ENCODE measurements at places on chromosomes 3 and 15.
A peak's percentile ranks its signal among the peaks of the same experiment; 100 is the strongest.

DNA sequence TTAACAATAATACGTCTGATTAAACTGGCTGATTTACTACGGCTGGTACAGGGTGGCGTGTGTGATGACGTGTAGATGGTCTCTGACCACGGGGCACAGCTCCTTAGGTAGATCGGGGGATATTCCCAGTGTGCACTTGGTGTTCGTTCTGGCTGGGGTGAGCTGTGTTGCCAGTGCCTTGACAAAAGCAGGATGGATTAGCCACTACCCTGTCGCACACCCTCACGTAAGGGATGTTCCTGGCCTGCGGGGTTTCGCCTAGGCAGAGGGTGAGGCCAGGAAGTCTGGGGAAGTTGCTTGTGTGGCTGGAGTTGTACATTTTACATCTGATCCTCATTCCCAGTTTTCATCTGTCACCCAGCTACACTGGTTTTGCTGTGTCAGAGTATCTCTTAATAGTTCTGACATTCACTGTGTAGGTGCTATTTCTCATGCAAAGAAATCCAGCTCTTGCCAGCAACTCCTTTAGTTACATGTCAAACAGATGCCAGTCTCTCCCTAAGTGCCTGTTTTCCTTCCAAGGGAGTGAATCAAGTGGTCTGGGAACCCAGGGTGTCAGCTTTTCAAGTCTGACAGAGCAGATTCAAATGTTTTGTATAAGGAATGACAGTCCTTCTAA is 66.1 kb upstream of the CCR4 start:
- no peak for DNase-seq

DNA sequence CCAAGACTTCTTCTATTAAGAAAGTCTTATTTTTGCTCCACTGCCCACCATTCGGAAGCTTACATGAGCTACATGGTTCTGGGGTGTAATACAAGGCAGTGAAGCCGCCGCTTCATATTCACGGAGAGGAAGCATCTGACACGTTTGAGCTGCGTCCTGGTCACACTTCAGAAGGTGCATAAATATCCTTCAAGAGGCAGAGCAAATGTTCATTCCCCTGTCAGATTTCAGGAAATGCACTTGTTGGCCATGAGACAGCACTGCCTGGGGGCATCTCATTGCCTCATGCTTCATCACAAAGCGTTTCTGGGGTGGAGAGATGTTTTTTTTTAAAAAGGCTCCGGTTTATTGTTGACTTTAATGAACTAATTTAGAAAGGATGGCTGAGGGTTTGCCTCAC is 119.9 kb downstream of the CADPS start:
- no peak for DNase-seq

- DNase-seq = no peak
Observed at GRCh38 chr3:17044855-17045254, 160.1 kb downstream of the PLCL2 start.

DNA sequence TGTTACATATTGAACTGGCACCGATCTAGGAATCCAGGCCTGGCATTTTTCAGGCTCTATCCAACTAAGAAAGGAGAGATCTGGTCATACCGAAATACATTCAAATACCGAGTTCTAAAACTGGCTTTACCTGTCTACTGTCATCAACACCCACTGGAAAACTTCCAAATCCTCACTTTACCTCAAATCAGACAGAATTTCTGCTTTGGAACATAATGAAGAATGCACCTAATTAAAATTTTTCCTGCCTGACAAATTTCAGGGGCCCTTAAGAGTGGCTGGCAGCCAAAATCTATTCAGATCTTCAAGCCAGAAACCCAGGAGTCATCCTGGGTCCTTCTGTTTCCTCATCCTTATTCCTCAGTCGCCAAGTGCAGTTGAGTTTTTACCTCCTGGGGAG is 198.6 kb upstream of the FEZF2 start:
- DNase-seq = peak; percentile 34

DNA sequence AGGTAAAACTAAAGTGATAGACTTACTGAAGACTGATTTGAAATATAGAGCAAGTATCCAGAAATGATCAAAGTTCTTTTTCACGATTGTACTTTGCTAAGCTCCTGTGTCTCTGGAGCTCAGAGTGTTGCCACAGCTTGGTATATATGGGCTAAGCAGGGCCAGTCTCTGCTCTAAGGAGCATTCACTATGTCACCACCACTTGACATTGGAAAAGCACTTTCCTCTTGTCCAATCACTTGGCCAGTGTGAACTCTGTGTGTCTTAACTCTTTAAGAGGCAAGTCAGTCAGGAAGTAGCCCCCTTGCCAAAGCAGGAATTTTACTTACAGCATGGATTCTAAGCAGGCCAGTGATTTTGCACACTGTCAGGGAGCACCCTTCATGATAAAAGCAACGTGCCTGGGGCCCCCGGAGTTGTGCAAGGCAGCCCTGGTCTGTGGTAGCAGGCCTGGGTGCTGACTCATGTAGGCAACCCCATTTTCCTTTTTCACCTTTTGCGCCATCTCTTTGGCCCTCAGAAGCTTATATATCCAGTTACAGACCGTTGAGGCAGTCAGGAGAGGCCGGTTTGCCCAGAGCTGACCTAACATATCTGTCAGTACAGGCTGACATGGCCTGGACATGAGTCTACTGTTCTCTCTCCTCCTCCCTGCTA is 73.0 kb downstream of the HCN4 start:
- no peak for DNase-seq

GRCh38 chr3:64141476-64141875 is 83.8 kb downstream of the PRICKLE2 start:
- no peak for DNase-seq

- no peak for DNase-seq
Observed at GRCh38 chr15:54815556-54815955, 381.2 kb downstream of the RSL24D1 start.

DNA sequence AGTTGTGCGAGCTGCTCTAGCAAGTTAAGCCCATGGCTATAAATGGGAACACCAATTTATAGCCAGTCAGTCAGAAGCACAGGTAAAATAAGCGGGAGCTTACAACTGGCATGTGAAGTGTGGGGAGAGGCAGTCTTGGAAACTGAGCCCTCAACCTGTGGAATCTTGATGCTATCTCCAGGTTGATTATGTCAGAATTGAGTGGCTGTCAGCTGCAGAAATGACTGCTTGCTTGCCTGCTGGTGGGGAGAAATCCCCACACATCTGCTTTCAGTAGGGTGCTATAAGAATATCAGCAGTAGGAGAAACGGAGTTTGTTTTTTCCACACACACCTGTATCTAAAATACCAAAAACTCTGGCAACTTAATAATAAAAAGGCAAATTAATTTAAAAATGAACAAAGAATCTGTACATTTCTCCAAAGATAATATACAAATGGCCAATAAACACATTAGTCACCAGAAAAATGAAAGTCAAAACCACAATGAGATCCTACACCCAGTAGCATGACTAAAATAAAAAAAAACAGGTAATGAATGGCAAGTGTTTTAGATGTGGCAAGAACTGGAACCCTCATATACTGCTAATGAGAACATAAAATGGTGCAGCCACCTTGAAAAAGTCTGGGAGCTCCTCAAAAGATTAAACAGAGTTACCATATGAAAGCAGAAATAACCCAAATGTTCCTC is 26.0 kb upstream of the MAP4 start:
- no peak for DNase-seq

- DNase-seq = no peak
Observed at GRCh38 chr3:107128946-107129345, 248.3 kb upstream of the CCDC54 start.

- DNase-seq = peak; percentile 64
Observed at GRCh38 chr3:33658991-33659848, 58.8 kb downstream of the CLASP2 start.

DNA sequence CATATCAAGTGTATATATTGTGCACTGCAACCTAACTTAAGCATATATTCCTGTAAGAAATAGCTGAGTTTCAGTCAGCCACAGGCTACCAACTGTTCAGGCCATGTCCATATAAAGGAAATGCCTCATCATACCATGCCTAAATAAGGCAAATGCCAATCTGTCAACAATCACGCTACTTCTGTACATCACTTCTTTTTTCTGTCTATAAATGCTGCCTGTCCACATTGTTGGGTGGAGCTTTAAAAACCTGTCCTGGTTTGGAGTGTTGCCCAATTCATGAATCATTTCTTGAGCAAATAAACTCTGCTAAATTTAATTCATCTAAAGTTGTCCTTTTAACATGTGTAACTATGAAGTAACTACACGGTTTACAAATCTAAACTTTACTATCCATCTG is 1091.9 kb downstream of the NSUN3 start:
- peak; percentile 62 for DNase-seq

GRCh38 chr3:39106851-39107387 is 508 bp downstream of the GORASP1 start:
- no peak for DNase-seq

DNA sequence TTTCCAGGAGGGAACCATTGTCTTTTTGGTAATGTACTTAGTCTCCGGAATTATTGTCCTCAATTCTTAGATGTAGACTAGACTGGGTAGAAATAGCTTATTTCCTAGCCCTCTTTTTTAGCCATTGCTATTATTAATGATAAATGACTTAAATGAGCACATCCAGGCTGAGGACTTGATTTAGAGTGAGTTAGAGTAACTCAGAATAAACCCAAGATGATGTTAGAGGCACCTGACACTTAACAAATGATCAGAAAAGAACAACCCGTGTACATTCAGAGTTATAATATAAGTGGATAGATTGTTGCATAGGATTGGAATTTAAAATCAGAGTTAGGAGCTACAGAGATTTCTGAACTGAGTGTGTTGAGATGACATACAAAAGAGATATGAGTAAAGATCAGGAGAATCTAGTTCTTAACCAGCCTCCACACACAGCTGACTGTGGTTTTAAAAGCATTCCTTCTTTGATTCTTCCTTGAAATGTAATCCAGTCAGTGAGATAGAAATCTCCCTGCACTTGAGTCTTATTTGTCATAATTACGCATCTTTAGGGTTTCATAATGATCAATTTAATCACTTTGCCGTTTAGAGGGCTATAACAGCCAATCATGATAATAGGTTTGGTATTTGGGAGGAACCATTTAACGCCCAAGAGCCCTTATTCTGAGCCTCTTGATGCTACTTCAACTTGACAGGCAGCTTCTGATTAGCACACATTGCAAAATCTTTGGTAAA is 366.5 kb downstream of the GAP43 start:
- DNase-seq = no peak

- no peak for DNase-seq
Observed at GRCh38 chr15:69754313-69754712, 301.7 kb downstream of the RPLP1 start.

DNA sequence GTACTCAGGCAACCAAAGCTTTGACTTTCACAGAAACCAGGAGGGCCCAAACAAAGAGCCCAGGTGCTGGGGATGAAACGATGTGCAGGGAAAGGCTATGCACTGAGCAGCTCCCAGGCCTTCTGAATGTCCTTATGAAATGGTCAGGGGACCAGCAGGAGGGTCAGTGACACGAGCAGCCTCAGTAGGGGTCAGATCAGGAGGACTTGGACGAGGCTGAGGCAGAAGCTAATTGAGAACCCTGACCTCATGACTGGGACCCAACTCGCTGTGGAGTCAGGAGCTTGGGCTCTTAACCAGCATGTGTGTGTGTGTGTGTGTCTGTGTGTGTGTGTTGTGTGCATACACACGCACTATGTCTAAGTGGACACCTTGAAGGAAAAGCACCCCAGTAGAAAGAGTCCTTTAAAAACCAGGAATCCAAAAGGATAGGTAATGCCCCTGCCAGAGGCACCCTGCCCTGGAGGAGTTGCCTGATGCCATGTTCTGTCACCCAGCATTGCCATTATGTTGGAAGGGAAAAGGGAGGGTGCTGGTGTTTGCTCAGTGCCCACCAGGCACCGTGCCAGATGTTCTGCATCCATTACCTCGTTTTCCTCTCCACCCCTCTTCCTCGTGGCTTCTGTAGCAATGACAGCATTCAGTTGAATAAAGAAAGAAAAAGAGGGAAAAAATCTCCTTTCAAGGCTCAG is 50.9 kb downstream of the CORO2B start:
- no peak for DNase-seq

GRCh38 chr3:122646146-122646988 is 34.3 kb upstream of the PARP14 start:
- DNase-seq = no peak

DNA sequence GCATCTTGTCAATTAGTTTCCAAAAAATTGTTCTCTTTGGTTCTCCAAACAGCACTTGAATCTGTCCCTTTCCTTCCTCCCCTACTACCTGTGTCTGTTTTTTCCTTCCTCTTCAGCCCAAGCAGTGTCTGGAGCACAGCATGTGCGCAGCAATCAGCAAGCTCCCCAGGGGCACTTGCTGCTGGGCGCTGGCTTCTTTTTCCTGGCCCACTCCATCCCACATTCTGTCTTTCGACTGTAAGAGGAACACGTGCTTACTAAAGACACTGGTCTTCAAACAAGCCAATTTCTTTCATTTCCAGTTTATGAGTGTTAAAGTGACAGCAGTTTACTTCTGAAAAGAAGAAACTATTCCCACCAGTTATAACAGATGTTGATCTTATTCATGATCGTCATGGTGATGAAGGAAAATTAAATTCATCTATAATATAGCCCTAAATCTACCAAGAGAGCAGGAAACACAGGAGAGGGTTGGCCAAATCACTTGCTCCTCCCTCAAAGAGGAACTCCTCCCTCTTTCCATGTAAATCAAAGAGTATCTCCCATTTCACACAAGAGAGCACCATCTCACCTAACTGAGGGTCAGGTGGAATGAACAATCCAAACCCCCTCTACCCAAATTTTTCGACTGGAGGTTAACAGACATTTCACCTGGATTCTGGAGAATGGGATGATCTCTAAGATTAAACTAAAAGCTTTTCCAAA is 115.4 kb downstream of the IGF2BP2 start:
- no peak for DNase-seq

DNA sequence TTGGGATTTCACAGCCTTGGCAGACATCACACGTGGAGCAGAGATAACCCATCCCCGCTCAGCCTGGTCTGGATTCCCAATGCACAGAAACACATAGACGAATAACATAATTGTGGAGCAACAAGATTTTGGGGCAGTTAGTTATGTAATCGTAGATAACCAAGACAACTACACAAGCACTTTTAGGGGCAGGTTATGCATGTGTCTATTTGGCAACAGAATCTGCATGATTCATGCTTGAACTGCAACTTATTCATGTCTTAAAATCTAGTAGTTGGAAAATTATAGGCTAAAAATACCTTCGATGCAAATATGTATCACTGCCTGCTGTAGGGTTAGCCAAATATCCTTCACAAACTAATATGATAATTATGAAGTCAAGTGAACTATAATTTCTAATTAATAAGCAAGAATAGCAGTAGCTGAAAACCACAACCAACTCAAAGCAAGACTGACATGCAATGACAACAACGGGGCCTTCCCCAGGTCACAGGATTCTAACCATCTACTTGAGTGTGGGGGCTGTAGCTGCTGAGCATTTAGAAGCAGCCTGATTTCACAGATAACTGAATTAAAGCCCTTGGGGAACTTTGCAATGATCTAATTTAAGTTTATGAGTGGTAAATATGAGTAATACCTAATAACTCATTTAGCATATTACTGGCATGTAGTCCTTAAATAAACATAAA is 31.1 kb downstream of the DGKG start:
- DNase-seq = no peak
